Caki2 (cell line): ENCODE measurements at places on chromosomes 1 and 21.
A peak's percentile ranks its signal among the peaks of the same experiment; 100 is the strongest.

GRCh38 chr1:108847494-108847893 lies 9.4 kb downstream of the AKNAD1 start:
- no peak for DNase-seq

DNA sequence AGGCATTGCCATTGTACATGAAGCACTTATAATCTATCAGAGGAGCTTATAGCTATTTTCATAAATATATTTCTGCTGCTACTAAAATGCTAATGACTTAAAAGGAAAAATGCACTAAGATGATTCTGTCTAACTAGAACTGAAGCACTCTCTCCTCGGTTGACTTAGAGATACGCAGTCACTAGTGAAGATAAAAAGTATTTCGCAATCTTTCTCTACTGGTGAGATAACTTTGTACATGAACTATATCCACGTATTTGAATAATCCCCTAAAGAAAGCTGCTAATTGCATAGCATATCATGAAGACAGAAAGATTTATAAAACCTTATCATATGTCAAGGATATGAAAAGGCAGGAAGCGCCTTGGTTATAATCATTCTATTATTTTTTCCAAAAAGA lies 658.1 kb upstream of the PRMT6 start:
- DNase-seq = no peak

DNA sequence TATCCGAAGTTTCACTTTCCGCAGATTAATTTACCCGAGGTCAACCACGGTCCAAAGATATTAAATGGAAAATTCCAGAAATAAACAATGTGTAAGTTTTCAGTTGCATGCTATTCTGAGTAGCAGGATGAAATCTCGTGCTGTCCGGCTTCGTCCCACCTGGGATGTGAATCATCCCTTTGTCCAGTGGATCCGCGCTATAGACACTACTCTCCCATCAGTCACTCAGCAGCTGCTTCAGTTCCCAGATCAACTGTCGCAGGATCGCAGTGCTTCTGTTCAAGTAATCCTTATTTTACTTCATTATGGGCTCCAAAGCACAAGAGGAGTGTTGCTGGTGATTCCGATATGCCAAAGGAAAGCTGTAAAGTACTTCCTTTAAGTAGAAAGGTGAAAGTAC lies 8.3 kb upstream of the LRP8 start:
- DNase-seq = no peak

- DNase-seq = no peak
Measured at GRCh38 chr1:54372978-54373377, 33.2 kb downstream of the SSBP3 start.

DNA sequence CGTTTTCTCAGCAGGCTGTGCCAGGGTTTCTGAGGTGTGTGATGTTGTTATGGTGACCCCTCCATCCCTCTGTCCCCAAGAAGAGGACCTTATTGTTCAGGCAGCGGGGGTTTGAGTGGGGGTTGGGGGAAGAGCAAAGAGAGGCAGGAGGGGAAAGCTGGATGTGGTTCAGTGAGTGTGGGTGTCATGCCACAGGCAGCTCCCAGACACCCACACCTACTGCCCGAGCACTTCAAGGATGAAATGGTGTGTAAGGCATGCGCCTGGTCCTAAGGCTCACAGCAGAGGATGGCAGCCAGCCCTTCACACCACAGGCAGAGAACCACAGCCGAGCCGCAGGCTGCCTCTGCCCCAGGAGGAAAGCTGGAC lies 49.9 kb upstream of the STUM start:
- no peak for DNase-seq

GRCh38 chr1:179550746-179551682 lies 24.7 kb downstream of the NPHS2 start:
- peak; percentile 53 for DNase-seq

DNA sequence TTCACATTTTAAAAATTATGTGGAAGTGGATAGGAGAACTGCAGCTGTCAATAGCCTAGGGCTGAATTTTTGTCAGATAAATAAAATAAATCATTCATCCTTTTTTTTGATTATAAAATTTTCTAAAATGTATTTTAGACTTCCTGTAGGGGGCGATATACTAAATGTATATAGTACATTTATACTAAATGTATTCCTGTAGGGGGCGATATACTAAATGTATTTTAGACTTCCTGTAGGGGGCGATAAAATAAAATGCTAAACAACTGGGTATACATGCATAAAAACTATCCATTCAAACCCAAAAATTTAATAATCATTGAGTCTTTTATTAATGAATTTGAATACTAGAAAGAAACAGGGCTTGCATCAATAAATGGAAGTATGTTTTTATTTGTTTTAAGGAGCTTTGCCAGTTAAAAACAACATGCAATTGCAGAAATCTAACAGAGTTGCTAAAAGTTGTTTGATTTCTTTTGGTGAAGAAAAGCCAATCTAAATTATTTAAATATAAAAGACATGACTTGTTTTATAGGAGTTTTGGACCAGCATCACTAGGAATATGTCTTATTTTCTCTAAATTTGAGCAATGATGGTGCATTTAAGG lies 31.4 kb downstream of the CLCA1 start:
- DNase-seq = no peak

GRCh38 chr1:86067626-86068025 lies 88.9 kb downstream of the COL24A1 start:
- no peak for DNase-seq

DNA sequence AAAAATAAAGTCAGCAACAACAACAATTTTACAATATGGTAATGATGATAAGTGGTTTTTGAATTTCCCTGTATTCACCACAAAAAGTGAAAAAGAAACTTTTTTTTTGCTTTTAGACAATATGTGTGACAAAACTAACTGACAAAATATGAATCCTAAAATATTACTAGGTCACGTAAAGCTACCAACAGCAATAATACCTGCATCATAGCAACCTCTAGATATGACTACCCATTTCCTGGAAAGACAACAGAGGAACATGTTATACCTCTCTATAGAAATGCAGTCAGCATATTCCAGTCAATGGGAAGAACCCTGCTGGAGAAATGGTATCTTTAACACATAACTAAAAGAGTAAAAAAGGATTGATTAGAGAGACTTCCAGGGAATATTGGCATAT lies 73.7 kb downstream of the PDE4B start:
- no peak for DNase-seq
